ENCODE measurements at places on chromosomes 16 and 17.

GRCh38 chr16:49556606-49557446, 183.2 kb downstream of the C16orf78 start:
- no peak for DNase-seq

DNA sequence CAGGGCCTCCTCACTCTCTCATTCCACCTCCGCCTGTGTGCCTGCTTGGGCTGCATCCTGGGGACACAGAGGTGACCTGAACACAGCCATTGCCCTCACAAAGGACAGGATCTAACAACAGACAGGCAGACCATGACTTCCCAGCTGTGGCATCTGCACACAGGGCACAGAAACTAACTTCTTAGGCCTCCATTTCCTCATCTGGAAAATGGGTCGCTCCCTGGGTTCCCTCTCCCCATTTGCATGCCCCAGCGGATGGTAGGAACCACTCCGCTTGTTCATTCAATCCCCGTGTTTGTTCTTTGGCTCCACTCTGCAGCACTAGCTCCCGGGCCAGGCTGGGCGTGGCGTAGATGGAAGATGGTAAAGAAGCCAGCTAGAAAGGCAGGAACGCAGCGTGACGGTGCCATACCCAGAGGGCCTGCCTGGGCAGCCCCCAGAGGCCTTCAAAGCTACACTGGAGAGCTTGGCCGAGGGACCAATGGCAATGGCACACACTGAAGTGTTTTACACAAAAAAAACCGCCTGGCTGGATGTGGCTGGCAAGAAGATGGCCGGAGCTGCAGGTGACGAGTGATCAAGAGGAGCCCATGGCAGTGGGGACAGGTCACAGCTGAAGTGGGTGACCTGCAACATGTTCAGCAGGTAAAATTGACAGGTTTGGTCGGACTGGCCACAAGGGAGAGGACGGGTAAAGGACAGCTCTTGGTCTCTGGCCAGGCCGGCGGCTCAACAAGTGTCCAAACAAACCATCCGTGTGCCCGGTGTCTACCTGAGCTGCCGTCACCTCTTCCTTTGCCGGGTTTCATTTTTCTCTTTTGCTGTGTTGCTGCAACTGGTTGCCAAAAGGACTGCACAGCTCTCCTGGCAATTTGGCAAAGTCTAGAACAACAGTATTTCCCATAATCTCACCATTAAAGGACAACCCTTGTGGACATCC, 66.9 kb downstream of the SOCS1 start:
- DNase-seq = no peak

DNA sequence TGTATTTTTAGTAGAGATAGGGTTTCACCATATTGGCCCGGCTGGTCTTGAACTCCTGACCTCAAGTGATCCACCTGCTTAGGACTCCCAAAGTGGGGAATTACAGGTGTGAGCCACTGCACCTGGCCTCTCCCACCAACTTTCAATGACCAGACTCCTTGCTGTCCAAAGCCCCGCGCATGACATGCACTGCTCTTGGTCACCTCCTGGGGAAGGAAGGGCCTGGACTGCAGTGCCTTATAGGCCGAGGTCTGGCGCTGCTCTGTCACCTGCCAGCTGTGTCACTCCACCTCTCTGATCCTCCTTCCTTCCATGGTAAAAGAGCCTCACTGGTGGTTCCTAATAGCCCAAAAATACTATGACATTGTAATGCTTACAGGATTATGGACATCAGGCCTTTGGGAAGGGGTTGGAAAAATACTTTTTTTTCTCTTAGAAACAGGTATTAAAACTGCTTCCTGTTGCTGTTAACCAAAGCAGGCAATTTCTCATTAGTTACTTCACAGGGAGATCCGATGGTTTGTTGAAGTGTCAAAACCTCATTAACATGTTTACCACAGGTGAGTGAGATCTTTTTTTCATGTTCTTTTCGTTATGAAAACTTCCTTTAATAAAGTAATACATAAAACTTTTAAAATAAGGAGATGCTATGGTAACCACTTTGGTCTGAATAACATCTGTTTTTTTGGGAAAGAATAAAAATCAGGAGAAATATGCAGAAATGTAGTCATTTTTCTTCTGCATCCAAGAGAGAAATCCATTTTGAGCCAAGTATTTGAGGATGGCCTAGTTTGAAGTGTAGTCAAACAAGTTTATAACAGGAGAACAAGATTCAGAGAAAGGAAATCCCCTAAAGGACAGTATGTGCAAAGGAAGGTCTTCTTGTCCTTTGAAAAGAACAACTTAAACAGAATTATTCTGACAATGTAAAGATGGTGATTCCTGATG, 35.5 kb downstream of the GRB7 start:
- DNase-seq = peak; percentile 45

DNA sequence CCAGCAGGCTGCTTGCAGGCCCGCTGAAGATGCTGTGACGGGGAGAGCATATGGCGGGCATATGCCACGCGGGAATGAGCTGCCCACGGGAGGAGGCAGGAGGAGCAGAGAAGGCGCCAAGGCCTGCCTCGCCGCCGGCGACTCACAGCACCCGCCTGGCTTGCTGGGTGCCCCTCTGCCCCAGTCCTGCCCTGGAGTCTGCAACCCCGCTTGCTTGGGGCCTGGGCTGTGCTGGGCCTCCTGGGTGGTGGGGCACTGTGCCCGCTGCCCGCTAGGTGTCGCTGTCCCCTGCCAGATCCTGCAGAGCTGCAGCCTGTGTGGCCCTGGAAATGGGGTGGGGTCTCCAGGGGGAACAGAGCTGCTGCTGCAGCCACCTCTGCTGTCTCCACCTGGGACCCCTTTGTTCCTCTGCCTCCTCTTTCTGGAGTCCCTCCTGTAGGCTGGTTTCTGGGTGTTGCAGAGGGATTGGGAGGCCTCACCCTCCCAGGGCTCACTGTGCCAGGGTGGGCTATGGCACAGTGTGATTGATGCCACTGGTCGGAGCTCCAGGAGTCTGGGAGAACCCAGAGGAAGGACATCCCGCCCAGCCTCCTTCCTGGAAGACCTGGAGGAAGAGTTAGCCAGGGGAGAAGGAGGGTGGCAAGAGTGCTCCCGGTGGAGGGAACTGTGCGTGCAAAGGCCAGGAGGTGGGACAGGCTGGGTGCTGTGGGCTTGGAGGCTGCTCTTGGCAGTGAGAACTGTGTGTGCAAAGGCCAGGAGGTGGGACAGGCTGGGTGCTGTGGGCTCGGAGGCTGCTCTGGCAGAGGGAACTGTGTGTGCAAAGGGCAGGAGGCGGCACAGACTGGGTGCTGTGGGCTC, 141.0 kb upstream of the CIBAR2 start:
- DNase-seq = peak; percentile 61

DNA sequence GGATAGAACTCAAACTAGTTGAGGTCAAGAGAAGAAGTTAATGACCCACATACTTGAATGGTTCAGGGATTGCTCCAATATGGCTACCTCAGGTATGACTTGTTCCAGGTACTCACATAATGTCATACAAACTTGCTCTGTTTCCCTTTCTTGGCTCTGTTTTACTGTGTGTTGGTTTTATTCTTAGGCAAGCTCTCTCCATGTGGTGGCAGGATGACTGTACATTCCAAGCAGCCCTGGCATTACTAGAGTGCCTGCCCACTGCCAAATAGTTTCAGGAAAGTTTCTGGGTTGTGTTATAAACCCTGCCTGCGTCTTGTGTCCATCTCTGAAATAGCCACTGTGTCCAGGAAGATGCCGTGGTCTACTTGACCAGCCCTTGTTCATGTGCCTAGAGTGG, 476.8 kb downstream of the SHISA9 start:
- no peak for DNase-seq

- no peak for DNase-seq
Observed at GRCh38 chr16:3595521-3596021, 15.8 kb downstream of the SLX4 start.

DNA sequence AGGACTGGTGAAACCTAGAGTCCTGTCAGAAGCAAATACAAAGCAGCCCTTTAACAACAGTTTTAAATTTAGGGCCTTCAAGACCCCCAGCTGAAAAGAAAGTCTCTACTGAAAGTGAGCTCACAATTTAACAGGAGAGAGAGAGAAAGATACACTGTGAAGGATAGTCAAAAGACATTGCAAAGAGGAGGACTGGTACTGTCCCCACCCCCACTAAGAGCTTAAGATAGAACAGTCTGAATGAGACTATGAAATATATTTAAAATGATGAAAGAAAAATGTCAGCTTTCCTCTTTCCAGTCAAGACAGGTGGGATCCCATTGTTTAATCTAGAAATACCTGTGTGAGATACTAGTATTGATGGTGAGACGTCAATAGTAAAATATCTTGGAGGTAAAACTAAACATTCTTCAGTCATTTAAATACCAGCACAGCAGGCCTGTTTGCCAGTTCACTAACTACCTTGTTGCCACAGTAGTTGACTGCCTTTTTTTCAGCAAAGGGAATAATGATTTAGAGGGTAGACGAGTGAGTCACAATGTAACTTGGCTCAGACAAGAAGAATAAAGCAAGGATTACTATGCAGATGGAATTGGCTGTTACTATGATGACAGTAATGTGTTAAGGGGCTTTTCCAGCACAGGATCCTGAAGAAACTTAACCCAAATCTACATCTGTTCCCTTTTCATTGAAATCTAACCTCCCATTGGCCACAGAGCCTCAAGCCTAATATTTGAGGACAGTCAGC, 47.2 kb upstream of the RASL10B start:
- DNase-seq = no peak

- DNase-seq = no peak
Observed at GRCh38 chr16:81936209-81937000, 74.9 kb downstream of the SDR42E1 start.

GRCh38 chr17:77723071-77723908, 235.2 kb upstream of the TNRC6C start:
- no peak for DNase-seq

GRCh38 chr16:81553814-81554675, 109.4 kb downstream of the CMIP start:
- DNase-seq = peak; percentile 16

DNA sequence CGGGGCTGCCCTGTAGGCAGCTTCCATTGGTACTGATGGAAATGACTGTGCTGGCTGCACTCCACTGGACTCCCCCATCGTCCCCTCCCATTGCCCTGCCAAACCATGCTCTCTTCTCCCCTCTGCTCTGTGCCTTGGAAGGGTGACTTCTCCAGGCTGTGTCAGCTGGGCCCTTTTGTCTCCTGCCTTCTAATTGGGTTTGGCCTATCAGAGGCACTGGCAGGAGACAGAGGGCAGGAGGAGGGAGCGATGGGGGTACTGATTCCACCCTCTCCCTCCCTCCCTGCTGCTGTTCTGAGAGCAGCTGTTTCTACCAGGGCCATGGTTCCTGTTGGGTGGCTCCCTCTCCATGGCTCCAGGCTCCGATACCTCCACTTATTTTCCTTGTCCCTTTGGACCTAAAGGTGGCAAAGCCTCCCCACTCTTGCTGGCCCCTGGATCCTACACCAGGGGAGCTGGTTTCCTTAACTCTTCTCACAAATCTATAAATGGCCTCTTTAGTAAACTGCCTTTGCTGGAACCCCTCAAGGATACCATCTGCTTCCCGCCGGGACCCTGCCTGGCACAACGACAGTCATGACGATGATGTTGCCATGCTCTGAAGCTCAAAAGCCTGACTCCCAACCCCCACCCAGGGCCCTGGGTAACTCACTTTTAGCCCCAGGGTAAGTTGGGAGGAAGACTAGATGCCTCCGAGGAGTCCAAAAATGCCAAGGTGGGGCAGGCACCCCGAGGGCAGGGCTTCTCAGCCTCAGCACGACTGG, 123.8 kb upstream of the RPL38 start:
- DNase-seq = no peak

DNA sequence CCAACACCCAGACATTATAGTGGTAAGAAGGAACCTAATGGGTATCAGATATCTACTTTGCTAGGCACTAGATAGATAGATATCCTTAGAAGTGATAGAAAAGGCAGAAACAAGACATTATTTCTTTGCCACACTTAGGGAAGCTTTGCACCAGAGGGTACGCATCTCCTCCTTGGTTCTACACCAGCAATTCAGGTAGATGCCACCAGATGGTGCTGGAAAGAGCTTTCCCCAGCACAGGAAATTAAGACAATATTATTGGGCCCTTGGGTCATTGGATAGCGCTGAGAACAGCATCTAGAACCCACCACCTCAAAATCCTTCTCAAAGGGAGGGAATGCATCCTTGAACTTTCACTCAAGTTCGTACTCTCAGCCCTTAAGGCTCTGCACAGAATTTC, 173.8 kb upstream of the CCL2 start:
- DNase-seq = peak; percentile 9

DNA sequence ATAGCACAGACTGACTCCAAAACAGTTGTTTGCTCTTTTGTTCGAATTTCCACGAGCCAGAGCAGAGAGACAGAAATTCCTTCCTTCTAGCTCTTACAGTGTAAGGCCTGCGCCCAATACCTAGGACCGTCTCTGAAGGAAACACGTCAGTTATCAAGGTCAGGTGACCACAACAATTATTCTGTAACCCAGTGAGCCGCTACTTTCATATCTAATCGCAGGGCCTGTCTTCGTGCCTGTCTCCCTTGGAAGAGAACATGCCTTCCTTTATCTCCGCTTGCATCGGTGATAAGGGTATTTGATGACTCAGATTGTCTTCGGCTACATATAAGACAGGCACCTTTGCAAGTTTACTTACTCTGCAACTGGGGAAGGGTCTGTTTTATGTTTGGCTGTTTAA, 288.0 kb downstream of the MAF start:
- DNase-seq = peak; percentile 4

GRCh38 chr16:25925421-25925820, 233.7 kb downstream of the HS3ST4 start:
- DNase-seq = no peak

DNA sequence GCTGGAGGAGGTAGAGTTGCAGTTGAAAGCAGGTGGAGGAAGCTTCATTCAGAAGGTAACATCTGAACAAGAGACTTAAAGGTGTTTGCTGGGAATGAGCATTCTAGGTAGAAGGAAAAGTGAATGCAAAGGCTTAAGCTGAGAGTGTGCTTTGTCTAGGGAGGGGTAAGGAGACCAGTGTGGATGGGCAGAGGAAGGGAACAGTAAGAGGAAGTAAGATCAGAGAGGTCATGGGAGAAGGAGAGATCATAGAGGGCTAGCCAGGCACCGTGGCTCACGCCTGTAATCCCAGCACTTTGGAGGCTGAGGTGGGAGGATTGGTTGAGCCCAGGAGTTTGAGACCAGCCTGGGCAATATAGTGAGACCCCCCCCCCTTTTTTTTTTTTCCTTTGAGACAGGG, 3.3 kb downstream of the STX4 start:
- DNase-seq = no peak

DNA sequence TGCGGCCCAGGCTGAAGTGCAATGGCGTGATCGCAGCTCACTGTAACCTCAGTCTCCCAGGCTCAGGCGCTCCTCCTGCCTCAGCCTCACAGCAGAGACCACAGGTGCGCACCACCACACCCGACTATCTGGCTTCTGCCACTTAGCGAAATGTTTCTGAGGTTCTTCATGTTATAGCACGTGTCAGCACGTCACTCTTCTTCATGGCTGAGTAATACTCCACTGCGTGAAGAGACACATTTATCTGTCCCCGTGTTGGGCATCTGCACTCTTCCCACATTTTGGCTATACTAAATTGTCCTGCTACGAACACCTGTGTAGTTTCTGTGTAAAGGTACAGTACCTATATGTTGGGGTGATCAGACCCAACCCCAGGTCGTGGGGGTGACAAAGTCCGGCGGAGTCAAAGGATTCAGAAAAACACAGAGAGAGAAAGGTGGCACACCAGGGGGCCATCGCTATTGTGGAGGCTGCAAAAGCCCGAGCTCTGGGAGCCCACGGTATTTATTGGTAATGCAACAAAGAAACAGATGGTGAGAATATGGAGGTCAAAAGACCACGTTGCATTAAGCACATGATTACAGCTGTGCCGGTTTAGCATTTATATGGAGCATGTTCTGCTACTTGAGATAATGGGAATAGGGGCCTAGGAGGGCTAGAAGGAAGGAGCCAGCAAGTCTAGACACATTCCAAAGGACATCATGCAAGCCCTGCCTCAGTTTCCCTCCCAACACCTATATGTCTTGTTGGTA, 851 bp upstream of the DPEP1 start:
- no peak for DNase-seq

- DNase-seq = no peak
Observed at GRCh38 chr16:5461141-5461540, 363.5 kb upstream of the EEF2KMT start.

Measured in activated CD4-positive, alpha-beta T cell treated with anti-CD3 and anti-CD28 coated beads, Interleukin-10, Interleukin-2, amounts not matched to agents 100 ng/mL and 50 ng/mL, durations not matched to agents 16 hours and 8 hours (primary cell).